ENCODE measurements at places on chromosomes 2 and 18.

DNA sequence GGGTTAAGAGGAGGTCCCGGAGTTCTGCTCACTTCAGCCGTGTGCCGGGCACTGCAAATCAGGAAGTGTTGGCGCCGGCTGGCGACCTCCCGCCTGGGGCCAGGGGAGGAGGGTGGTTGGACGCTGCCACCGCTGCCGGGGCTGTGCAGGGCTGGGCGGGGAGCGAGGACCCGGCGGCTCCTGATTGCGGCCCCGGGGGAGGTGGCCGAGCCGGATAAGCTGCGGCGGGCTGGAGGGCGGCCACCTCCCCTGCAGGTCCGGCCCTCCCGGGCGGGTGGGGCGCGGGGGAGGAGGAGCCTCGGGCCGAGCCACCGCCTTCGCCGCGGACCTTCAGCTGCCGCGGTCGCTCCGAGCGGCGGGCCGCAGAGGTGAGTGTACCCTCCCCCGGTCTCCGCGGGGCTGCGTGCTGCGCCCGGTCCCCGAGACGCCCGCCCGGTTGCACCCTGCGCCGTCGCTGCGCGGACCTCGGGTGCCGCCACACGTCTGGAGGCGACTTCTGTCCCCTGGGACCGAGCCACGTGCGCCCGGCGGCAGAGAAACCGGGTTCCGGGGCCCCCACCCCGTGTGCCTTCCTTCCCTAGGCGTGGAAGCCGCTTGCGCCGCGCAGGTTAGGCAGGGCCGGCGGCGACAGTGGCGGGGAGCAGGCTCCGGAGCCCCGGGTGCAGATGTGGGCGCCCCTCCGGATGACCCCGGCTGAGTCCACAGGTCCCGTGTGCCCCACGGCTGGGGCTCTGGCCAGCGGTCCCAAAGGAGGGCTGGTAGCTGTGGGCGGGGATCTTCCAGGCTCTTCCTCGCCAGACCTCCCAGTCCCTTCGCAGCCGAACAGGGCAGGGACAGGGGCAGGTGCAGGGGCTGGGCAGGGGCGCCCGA lies at the start of gene STEAP3:
TSS of gene STEAP3 (plus strand) at position 314 of the 870 bp plus-strand sequence. CDS start 7,179 bp downstream, outside the sequence.
- DNase-seq: peak; percentile 22

- no peak for DNase-seq
These were observed 31.4 kb downstream of the ANKRD29 start for GRCh38 chr18:23631312-23631711.

GRCh38 chr18:31646332-31647126 lies 37.9 kb downstream of the B4GALT6 start:
- DNase-seq: no peak

DNA sequence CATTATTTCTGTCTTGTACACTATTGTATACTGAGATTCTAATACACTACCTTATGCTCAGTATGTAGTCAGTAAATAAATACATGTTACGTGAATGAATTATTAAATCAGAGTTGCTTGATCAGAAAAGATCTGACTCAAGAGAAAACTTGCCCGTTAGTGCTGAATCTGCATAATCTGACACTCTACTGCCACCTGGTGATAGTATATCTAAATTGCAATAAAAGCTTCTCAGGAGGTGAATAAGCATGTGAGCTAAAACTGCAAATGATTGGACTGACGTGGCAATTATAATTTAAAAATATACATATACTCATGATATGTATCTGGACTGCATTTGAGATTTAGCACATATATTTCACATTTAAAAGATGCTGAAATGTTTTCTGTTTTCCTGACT lies 70.4 kb downstream of the KIAA1328 start:
- no peak for DNase-seq
